HL-60 (cell line): ENCODE measurements at places on chromosomes 12 and 14.
A peak's percentile ranks its signal among the peaks of the same experiment; 100 is the strongest.

DNA sequence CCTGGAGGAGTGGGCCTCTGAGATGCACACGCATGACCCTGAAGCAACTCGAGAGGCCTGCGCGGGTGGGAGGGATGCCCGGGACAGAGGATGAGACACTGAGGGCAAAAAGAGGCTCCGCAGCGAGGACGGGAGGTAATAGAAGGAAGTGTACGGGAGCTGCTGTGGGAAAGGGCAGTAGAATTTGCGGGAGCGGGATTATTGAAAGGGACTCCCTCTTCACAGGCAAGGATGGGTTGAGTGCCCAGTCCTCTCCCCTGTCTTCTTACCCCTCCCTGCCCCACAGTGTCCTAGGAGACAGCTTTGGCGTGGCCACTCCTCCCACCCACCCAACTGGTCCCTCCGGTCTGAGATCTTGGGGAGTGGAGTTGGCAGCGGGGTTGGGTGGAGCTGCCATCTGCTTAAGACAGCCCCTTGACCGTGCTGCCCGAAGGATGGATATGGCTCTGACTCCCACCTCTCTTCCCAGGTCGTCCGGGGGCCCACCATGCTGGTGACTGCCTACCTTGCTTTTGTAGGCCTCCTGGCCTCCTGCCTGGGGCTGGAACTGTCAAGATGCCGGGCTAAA, 15.7 kb upstream of the ESPL1 start:
- DNase-seq = no peak

DNA sequence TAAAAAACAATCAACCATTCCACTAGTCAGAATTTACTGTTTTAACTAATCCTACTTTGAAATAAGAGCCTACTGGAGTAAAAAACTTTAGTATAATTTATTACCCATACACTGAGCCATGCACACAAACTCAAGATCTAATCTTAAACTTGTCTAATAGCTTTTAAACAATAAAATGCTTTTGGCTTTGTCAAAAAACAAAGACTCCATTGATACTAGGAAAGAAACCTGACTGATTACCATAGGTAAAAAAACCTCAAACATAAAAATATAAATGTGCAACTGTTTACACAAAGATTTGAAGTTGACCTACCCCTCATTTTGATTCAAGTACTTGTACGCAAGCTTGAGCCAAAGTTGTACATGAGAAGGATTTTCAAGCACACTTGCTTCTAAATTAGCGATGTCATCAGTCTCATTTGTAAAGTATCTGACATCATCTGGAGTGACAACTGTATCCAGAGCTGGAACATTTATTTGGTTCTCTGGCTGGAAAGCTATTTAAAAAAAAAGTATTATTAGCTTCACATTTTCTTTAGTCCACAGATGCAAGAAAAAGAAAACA, 36.1 kb downstream of the ZFC3H1 start:
- no peak for DNase-seq

GRCh38 chr14:98925354-98926040, 346.5 kb downstream of the BCL11B start:
- DNase-seq = no peak

DNA sequence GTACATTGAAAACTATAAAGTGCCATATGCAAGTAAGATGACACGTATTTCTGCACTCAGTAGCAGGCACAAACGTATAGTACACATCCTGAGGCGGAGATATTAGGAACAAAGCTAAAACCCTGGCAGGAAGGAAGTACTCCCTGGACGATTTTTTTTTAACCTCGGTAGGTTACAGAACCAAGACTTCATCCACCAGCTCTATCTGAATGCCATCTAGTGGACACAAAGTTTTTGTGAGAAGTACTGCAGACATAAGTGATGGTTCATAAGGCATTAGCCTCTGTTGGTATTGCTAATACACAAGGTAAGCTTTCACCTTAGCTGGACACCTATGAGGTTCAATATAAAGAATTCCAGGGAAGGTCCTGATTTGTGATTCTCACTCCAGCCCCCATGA, 83.0 kb upstream of the CCDC196 start:
- peak; percentile 3 for DNase-seq

DNA sequence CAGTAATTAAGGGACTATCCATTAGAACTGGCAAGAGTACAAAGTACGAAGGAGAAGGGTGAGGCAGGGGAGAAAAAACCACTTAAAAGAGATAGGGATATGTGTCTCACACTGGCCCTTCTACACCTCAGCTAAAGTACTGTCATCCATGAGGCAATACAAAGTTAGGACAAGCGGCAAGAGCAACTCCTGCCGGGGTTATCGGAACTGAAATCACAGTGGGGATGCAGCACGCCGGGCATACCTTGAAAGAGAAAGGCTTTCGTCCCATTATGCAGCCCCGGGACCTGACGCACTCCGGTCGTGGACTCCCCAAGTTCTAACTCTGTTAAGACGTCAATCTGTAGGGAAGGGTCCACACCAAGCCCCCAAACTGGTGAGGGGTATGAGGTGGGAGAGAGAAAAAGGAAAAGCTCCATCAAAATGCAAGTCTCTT, 1.1 kb downstream of the NELL2 start:
- no peak for DNase-seq

- DNase-seq = no peak
These were observed 1.0 kb upstream of the SINHCAF start for GRCh38 chr12:31326736-31327659.

GRCh38 chr12:117485984-117486839, 124.8 kb upstream of the NOS1 start:
- DNase-seq = no peak
